KG1 (cell line): ENCODE measurements at places on chromosomes 11 and 22.
A peak's percentile ranks its signal among the peaks of the same experiment; 100 is the strongest.

- peak; percentile 7 for DNase-seq
These were observed 3.6 kb upstream of the OR2AT4 start for GRCh38 chr11:75100314-75100713.

- no peak for DNase-seq
These were observed 198.8 kb downstream of the FAT3 start for GRCh38 chr11:92423115-92424034.

GRCh38 chr11:31422703-31423102 is 53.0 kb downstream of the DNAJC24 start:
- no peak for DNase-seq

DNA sequence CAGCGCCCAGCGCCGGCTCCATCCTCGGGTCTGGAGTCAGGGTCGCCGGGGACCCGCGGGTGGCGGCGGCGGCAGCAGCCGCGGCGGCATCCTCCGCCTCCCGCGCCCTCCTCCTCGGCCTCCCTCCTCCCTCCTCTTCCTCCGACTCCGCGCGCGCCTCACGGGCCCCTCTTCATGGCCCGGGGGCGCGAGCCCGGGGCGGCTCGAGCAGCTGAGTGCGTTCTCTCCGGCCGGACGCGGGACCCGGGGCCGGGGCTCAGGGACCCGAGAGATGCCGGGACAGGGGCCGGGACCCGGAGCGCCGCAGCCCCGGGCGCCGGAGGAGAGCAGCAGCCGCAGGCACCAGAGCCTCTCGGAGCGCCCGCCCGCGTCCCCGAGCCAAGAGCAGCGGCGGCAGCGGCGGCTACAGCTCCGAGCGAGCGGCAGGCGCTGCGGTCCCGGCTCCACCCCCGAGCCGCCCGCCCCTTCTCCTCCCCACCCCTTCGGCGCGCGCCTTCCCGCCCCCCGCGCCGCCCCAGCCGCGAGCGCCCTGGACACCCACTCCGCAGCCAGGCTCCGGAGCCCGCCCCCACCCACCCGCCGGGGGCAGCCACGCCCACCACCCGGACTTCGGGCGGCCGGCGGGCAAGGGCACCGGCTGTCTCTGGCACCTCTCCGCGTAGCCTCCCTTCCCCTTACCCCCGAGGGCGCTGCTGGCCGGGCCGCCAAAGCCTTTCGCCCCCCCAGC is at the start of gene CHST1:
Gene CHST1, minus strand, starts transcription at position 417 of the 727 bp plus-strand sequence. CDS start 14,699 bp downstream, outside the sequence.
- no peak for DNase-seq

- no peak for DNase-seq
These were observed 89.5 kb upstream of the FGF3 start for GRCh38 chr11:69908511-69909220.

DNA sequence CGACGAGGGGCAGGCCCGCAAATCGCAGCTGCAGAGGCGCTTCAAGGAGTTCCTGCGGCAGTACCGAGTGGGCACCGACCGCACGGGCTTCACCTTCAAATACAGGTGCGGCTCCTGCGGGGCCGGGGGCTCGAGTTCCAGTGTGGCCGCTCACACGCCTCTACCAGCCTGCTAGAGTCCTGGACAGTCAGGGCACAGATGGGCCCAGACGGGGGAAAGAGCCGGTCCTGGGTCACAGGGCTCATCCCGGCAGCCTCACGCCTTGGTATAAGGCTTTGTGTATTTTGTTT is 506 bp downstream of the MCM5 start:
- DNase-seq = no peak

- no peak for DNase-seq
These were observed 18.5 kb upstream of the TPH1 start for GRCh38 chr11:18064450-18065054.

- DNase-seq = no peak
These were observed 83.3 kb upstream of the SUSD2 start for GRCh38 chr22:24097961-24098391.

GRCh38 chr11:46663277-46663940 is 37.0 kb downstream of the ARHGAP1 start:
- no peak for DNase-seq

GRCh38 chr11:103789952-103790351 is 246.5 kb upstream of the DDI1 start:
- no peak for DNase-seq

- no peak for DNase-seq
These were observed 792.9 kb upstream of the CCDC179 start for GRCh38 chr11:23653071-23653675.

- DNase-seq = no peak
These were observed 583.5 kb upstream of the FAT3 start for GRCh38 chr11:91641153-91641552.

DNA sequence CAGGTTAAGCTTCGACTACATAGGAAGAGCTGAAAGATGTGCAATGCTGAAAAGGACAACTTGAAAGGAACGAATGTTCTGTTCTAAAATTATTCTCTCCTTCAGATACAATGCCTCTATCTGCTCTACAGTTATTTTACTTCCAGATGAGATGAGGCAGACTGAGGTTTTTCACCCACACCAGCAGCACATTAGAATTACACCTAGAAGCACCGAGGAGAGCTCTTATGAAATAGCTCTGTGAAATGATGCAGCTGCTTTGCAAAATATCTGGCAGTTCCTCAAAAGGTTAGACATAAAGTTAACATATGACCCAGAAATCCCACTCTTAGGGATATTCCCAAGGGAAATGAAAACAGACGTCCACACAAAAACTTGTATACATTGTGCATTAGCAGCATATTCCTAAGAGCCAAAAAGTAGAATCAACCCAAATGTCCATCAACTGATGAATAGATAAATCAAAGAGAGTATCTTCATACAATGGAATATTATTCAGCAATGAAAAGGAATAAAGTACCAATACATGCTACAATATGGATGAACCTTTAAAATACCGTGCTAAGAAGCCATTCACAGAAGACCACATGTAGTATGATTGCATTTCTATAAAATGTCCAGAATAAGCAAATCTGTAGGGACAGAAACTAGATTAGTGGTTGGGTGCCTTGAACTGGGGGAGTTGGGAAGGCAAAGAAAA is 34.5 kb downstream of the WT1 start:
- DNase-seq = no peak

DNA sequence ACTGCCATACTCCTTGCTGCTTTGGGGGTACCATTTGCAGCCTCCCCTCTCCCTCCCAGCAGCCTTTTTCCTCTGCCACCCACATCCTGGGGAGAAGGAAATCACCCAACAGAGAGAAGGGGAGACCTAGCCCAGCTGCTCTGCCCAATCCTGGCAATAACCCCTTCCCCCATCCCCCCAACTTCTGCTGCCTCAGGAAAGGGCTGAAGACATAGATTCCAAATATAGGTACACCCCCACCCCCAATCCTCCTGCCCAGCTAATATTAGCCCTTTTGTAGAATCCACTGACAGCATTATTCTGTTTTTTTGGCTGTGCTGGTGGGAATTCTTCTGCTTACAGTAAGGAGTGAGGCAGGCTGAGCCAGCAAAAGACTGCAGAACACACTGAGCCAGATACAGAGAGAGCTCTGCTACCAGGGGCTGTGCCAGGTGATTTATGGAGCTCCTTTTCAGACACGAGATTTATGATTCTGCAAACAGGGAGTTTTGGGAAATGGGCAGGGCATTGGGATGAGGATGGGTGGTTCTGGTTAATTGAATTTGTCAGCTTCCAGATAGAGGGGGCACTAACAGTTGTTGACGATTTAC is 164.0 kb downstream of the TENM4 start:
- no peak for DNase-seq

GRCh38 chr11:119602745-119603373 is 126.1 kb downstream of the NECTIN1 start:
- no peak for DNase-seq

DNA sequence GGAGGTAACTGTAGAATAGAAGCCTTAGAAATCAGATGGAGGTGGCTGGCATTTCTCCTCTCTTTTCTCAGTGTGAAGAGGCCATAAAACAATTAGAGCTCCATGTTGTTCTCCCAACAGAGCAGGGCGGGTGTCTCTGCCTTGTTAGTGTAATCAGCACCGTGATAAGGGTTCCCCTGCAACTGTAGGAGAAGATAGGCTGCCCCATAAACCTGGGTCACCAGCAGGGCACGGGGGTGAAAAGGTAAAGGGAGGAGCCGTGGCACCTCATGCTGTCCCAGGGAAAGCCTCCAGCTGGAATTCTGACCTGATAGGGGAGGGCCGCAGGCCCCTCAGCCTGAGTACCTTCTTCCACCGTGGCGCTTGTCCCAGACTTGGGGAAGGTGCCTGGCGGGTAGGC is 68.7 kb downstream of the ISX start:
- no peak for DNase-seq

DNA sequence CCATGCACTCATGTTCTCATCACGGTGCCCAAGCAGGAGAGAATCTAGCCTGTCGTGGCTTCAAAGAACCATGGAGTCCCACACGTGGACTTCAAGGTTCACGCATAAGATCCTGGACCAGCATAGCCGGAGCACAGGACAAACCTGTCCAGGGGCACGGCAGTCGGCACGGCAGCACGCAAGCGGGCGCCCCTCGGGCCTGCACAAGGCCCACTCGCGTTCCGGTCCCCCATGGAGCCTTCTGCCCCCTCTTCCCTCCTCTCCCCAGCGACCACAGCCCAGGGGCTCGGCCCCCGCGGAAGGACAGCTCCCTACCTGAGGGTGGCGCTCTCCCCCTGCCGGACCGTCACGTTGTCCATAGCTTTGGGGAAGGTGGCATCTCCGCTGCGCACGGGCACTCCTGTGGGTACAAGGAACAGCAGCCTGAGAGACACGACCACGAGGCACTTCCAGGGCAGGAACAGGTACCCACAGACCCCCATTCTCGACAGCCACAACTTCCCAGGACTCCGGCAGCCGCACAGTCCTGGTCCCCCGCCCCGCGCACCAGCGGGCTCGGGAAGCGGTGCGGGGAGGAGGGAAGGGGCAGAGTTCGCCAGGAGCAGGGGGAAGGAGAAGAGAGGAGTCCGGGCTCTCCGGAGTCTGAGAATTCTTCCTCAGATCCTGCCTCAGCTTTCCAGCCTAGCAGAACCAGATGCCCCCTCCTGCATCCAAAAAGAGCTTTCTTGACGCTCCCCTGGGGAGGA is 589.5 kb downstream of the OPCML start:
- DNase-seq = no peak

- DNase-seq = no peak
These were observed 7.5 kb upstream of the HTR3A start for GRCh38 chr11:113967361-113967760.

DNA sequence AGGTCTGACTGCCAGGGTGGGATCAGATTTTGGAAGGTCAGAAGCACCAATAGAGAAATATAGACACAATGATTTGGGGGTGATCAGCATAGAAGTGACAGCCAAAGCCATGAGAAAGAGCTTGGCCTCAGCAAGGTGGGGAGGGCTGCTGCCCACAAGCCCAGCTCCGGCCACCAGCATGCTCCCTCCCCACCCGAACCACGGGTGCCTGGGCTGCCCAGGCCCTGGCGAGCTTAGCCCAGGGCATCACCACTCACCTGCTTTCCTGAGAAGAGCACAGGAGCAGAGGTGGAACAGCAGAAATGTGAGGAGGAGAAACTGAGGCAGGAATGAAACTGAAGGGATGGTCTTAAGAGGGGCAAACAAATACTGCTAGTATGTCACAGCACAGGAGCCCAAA is 48.8 kb downstream of the LRFN4 start:
- no peak for DNase-seq

DNA sequence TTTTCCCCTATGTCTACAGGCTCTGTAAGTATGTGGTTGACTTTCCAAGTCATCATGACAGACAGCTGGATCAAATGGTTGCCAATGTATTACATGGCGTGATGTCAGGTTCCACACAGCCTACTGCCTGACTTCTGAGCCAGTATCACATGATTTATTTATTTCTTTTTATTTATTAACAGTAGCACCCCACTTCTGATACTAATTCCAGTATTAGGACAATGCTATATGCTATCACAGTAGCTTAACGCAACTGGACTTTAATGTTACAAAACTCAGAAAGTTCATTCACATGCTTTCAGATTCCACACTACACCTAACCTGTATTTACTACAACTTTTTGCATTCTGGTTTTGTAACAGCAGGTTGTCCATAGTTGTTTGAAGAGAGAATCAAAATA is 17.7 kb upstream of the C11orf24 start:
- no peak for DNase-seq

GRCh38 chr11:9280655-9281301 is 15.6 kb upstream of the DENND5A start:
- peak; percentile 68 for DNase-seq

GRCh38 chr22:19039796-19040280 is 82.4 kb downstream of the DGCR2 start:
- DNase-seq = no peak

GRCh38 chr11:65539744-65540289 is 14.9 kb downstream of the SCYL1 start:
- no peak for DNase-seq

GRCh38 chr11:16788141-16789062 is 50.0 kb downstream of the C11orf58 start:
- peak; percentile 19 for DNase-seq

DNA sequence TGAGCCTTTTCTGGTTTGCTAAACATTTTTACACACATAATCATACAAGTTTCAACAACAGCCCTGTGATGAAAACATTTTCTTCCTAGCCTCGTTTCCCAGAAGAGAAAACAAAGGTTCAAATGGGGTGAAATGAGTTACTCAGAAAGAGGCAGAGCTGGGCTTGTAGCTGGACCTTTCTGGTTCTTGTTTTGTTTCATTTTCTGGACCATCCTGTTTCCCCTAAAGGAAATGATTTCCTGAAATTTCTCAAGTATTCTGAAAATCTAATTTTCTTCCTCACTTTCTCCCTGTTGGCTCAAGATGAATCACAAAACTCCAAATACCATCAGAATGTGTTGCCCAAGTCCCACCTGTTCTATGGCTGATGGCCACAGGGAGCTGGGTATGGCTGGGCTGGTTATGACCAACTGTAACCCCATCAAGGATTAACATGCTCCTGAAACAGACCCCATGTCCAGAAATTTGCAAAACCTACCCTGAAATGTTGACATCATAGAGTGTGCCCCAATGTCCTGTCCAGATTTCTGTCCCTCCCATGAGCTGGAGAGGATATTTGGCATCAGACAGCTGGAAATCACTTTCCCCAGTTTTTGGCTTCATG is 6.7 kb upstream of the APOL4 start:
- no peak for DNase-seq

DNA sequence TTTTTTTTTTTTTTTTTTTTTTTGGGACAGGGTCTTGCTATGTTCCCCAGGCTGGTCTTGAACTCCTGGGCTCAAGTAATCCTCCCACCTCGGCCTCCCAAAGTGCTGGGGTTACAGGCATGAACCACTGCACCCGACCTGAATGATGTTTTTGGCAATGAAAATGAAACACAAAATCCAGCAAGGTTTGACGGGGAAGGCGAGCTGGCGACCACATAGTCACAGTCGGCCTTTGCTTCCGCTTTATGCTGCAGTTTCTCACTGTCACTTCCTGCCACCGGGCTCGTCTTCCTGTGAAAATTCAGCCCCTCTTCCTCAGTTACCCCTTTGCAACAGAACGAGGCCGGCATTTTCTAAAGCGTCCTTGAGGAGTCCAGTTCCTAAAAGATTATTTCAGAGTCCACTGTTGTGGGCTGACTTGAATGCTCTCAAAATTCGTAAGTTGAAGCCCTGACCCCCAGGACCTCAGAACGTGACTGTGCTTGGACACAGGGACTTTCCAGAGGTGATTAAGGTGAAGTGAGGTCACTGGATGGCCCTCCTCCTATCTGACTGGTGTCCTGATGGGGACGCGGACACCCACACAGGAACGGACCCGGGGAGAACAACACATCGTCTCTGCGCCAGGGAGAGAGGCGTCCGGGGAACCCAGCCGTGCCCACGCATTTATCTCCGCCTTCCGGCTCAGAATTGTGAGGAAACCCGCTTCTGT is 2.9 kb upstream of the BID start:
- peak; percentile 62 for DNase-seq
